Bladder microvascular endothelial cell (primary cell): ENCODE measurements at places on chromosomes 7 and 10. TPM values are rescaled to one million over a fixed set of nuclear protein-coding genes. Genes with fewer than 3 reads are reported as not detected.

Gene PNLIPRP3
- total RNA-seq, result not detected in 2 replicates

Gene HOXA10
- total RNA-seq, result 2.3 and 2.6 TPM in 2 replicates

Gene PPP1R3C
- total RNA-seq, result 0.49 and 0.57 TPM in 2 replicates

Gene GPR158
- total RNA-seq, result under 0.01 TPM in 1 of 2 replicates, not detected in the other

Gene CRPPA
- total RNA-seq, result 0.97 and 2.1 TPM in 2 replicates

Gene HMX3
- 0.16 TPM in 1 of 2 replicates, not detected in the other for total RNA-seq

Gene NAT16
- not detected in 2 replicates for total RNA-seq

Gene KCNH2
- total RNA-seq, result 0.06 TPM in 1 of 2 replicates, not detected in the other

Gene CALML3
- not detected in 2 replicates for total RNA-seq

Gene TRIM56
- 14.4 and 48.5 TPM in 2 replicates for total RNA-seq
